ENCODE measurements at places on chromosomes 5 and 9.

GRCh38 chr5:33702867-33703266 is 188.9 kb downstream of the ADAMTS12 start:
- H3K36me3 ChIP-seq, result no peaks in the 10 kb centered on the region
- H3K27me3 ChIP-seq, result no peaks in the 10 kb centered on the region
- no peak for DNase-seq
- H3K4me1 ChIP-seq, result no peaks in the 10 kb centered on the region
- no peak overlapping the region for H3K4me3 ChIP-seq

- peaks cover 14% of the 10 kb centered on the region for H3K4me1 ChIP-seq
- H3K36me3 ChIP-seq, result no peaks in the 10 kb centered on the region
- H3K27me3 ChIP-seq, result no peaks in the 10 kb centered on the region
- DNase-seq, result peak; percentile 25
Observed at GRCh38 chr9:20623021-20623747, 885 bp upstream of the MLLT3 start.

DNA sequence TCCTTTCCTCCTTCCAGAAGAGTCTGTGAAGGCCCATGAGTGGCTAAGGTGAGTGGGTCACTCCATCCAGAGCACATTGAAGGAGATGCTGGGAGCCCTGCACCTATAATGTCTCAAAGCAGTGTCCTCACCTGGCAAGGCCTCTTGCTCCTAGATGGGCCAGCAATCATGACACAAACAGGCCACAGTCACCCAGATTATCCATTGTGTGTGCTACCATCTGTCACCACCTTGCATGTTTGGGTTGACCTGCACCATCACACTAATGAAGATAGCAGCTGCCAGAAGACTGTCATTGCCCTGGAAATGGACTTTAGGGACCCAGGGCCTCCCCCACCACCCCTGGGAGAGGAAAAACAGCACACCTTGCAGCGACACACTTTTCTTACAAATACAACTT is 69.6 kb downstream of the GABBR2 start:
- H3K27ac ChIP-seq, result no peak overlapping the region
- H3K4me1 ChIP-seq, result no peaks in the 10 kb centered on the region
- no peak for DNase-seq
- no peaks in the 10 kb centered on the region for H3K36me3 ChIP-seq
- H3K27me3 ChIP-seq, result no peaks in the 10 kb centered on the region
- H3K4me3 ChIP-seq, result no peak overlapping the region

DNA sequence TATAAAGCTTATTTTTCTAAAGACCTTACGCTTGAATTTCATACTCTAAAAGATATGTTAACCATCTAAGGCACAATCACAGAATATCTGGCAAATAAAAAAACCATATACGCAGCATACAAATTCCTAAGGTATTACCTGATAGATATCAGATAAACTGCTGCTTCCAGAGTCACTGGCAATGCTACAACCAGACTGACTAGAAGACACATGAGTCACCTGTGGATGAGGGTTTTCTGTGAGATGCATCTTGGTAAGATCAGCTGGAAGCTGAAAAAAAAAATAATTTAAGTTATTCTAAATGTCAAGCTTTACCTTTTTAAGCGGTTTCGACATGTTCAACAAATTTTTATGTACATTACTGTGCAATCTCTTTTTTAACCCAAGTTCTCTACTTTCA is 113.8 kb downstream of the RAPGEF6 start:
- DNase-seq, result no peak
- H3K4me3 ChIP-seq, result no peak overlapping the region
- no peak overlapping the region for H3K27ac ChIP-seq
- H3K36me3 ChIP-seq, result no peaks in the 10 kb centered on the region
- no peaks in the 10 kb centered on the region for H3K27me3 ChIP-seq

GRCh38 chr9:68781928-68782327 is 76.9 kb downstream of the PIP5K1B start:
- no peaks in the 10 kb centered on the region for H3K36me3 ChIP-seq
- peak overlapping the region; percentile 78 for H3K4me3 ChIP-seq
- H3K27ac ChIP-seq, result no peak overlapping the region
- no peak for DNase-seq
- no peaks in the 10 kb centered on the region for H3K27me3 ChIP-seq
- peaks cover 26% of the 10 kb centered on the region for H3K4me1 ChIP-seq

DNA sequence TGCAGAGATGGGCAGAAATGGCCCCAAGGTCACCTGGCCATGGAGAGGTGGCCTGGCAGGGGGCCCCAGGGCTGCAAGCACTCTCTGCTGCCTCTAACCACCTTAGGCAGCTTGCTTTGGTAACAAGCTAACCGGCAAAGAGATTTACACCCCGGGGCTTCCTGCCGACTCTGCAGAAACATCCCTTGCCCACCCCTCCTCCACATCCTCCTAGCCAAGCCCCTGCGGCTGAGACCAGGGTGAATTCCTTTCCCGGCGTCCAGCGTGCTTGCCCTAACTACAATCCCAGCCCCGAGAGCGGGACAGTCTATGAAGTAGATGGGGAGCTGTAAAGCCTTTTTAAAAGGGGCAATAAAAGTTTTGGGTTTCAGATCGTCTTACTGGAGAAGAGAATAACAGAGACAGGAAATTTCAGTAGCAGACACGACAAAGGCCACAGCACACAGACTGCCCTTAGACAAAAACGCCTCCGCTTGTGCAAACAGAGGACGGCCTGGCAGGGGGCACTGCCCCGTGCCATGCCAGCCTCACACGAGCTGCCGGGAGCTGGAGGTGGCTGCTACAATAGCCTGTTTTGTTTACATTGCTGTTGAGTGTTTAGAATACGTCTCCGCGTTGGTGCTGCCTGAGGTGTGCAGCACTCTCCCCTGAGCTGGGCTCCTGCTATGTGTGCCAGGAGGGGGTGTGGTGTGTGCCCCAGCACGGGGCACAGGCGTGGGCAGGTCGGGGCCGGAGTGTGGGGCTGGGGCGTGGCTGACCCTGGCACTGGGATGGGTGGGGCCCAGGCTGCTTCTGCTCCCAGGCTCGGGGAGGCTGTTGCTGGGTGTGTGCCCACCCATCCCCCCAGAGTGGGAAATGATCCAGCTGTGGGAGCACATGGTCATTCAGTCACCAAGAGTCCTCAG is 15.3 kb downstream of the MYMK start:
- no peaks in the 10 kb centered on the region for H3K36me3 ChIP-seq
- no peaks in the 10 kb centered on the region for H3K27me3 ChIP-seq
- no peak for DNase-seq
- no peak overlapping the region for H3K4me3 ChIP-seq
- peak overlapping the region; percentile 40 for H3K27ac ChIP-seq
